ENCODE measurements at places on chromosomes 2 and 18.
A peak's percentile ranks its signal among the peaks of the same experiment; 100 is the strongest.

GRCh38 chr2:42139101-42139500, 30.1 kb upstream of the EML4 start:
- no peak for DNase-seq

GRCh38 chr2:52128081-52128480, 1096.1 kb upstream of the NRXN1 start:
- no peak for DNase-seq

DNA sequence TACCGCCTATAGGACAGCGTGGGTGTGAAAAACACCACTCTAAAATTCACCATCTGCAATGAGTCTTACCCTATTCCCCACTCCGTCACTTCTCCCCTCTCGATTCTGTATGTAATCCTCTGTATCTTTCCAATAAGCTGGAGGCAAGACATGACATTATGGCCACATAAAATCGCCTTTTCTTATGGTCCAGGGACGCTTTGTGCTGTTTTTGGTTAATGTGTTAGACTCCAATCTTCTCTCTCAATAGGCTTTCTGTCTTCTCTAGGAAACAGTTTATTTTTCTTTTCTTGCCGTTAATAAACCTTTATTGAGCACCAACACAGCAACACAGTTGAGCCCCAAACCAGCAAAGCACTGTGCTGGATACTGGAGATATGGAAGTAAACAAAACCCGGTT, 37.9 kb upstream of the ZCCHC2 start:
- no peak for DNase-seq

DNA sequence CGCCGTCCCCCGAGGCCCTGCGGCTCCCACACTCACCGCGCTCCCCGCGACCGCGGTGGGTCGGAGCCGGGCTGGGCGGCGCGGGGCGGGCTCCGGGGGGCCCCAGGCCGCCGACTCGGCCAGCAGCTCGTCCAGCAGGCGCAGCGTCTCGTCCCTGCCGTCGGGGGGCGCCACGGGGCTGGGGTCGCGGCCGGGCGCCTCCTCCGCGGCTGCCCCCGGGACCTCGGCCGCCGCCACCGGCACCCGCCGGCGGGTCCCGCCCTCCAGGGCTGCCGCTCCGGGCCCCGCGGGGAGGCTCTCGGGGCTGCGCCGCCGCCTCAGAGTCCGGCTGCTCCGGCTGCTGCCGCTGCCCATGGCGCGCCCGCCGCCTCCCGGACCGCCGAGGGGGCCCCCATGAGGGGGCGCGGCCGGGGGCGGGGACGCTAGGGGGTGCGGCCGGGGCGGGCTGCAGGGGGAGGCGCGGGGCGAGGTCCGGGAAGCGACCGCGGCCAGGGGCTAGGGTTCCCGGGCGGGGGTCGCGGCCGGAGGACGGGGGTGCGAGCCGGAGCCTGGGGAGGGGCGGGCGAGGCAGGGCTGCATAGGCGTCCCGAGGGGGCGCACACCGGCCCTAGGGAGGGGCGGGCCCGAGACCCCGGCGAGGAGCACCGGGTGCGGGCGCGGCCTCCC, at the start of gene CYS1:
Gene CYS1 (minus strand): TSS at position 542 of the 666 bp plus-strand sequence. CDS start 188 bp downstream, at position 354.
- DNase-seq: peak; percentile 39

DNA sequence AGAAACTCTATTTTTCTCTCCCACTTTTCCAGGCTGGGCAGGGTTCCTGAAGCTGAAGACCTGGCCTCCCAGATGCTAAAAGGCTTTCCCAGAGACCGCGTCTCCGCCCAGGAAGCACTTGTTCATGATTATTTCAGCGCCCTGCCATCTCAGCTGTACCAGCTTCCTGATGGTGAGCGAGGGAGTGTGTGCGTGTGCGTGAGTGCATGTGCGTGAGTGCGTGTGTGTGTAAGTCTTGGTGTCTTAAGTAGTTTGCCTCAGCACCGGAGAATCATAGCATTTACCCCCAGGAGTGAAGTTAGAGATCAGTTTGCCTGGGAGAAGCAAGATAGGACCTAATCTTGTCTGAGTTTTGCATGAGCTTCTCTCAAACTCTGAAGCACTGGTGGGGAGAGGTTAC, 73.7 kb downstream of the CDK15 start:
- no peak for DNase-seq
